Epithelial cell of proximal tubule (primary cell): ENCODE measurements at places on chromosomes 4 and X. TPM values are rescaled to one million over a fixed set of nuclear protein-coding genes. Genes with fewer than 3 reads are reported as not detected.

DCLK2 gene
- 2.7 and 5.2 TPM in 2 replicates for total RNA-seq

NAP1L2 gene
- total RNA-seq = 0.22 TPM in 1 of 2 replicates, not detected in the other

SYP gene
- 0.17 and 0.29 TPM in 2 replicates for total RNA-seq

ARHGEF38 gene
- total RNA-seq = 0.07 and 0.46 TPM in 2 replicates

CENPI gene
- total RNA-seq = 20.4 and 27.9 TPM in 2 replicates

CXorf51B gene
- total RNA-seq = not detected in 2 replicates

ADH4 gene
- total RNA-seq = not detected in 2 replicates

SULT1B1 gene
- total RNA-seq = not detected in 2 replicates

MAPK10 gene
- total RNA-seq = 1.3 and 2.2 TPM in 2 replicates

ARHGAP6 gene
- total RNA-seq = 2.0 and 4.9 TPM in 2 replicates

CC2D2A gene
- 15.2 and 15.8 TPM in 2 replicates for total RNA-seq

UTP14A gene
- 9.7 and 23.1 TPM in 2 replicates for total RNA-seq

DHRSX gene
- 20.5 and 22.8 TPM in 2 replicates for total RNA-seq

HSD17B13 gene
- total RNA-seq = not detected in 2 replicates

GYPB gene
- total RNA-seq = not detected in 2 replicates

MAMLD1 gene
- 1.5 and 2.5 TPM in 2 replicates for total RNA-seq

TRAM1L1 gene
- 2.5 and 2.7 TPM in 2 replicates for total RNA-seq

SMIM10 gene
- total RNA-seq = 2.5 and 5.5 TPM in 2 replicates

ATP5ME gene
- total RNA-seq = 138 and 192 TPM in 2 replicates

DDX53 gene
- total RNA-seq = not detected in 2 replicates

OTUD6A gene
- total RNA-seq = not detected in 2 replicates

PCDH7 gene
- total RNA-seq = 1.9 and 3.0 TPM in 2 replicates

REPS2 gene
- total RNA-seq = 0.72 and 1.7 TPM in 2 replicates

ANOS1 gene
- total RNA-seq = 1.3 and 2.3 TPM in 2 replicates

COL4A5 gene
- 8.5 and 33.2 TPM in 2 replicates for total RNA-seq

CACNA1F gene
- total RNA-seq = 0.12 TPM in 1 of 2 replicates, not detected in the other

P2RY4 gene
- not detected in 2 replicates for total RNA-seq

CT45A3 gene
- not detected in 2 replicates for total RNA-seq

PPP4R3C gene
- total RNA-seq = not detected in 2 replicates

ZDHHC15 gene
- 0.29 and 1.1 TPM in 2 replicates for total RNA-seq

LRCH2 gene
- 0.75 and 2.2 TPM in 2 replicates for total RNA-seq

BEND2 gene
- total RNA-seq = not detected in 2 replicates

HSFX4 gene
- not detected in 2 replicates for total RNA-seq

RIBC1 gene
- total RNA-seq = 0.07 and 0.92 TPM in 2 replicates

ARR3 gene
- total RNA-seq = not detected in 2 replicates

ARMCX5 gene
- 6.1 and 6.4 TPM in 2 replicates for total RNA-seq

UGT2A1 gene
- not detected in 2 replicates for total RNA-seq
